ENCODE measurements at places on chromosomes 1 and 21.

DNA sequence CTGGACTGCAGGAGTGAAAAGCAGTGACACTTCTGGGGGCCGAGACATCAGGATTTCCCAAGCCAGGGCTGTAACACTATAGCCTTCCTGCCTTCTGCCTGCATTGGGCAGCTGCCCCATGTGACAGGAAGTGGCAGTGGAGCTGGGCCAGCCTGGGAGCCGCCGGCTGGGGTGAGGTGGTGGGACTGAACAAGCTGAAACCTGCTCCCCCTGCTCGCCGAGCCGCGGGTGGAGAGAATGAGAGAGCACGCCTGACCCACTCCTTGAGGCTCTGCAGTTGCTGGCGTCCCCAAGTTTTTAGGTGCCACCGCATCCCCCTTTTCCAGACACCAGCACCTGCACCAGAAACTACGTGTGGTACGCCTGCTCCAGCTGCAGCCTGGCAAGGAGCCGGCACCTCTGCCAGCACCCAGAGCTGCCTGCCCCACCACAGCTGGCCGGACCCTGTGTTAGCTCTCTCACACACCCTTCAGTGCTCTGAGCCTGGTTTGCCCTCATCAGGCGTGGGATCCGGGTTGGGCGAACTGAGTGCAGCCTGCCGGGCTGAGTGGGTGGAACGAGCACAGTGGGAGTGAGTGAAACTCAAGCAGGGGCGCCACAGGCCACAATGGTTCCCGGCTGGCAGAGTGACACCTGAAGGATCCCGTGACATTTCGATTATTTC lies 119.4 kb downstream of the AKT3 start:
- DNase-seq: no peak

DNA sequence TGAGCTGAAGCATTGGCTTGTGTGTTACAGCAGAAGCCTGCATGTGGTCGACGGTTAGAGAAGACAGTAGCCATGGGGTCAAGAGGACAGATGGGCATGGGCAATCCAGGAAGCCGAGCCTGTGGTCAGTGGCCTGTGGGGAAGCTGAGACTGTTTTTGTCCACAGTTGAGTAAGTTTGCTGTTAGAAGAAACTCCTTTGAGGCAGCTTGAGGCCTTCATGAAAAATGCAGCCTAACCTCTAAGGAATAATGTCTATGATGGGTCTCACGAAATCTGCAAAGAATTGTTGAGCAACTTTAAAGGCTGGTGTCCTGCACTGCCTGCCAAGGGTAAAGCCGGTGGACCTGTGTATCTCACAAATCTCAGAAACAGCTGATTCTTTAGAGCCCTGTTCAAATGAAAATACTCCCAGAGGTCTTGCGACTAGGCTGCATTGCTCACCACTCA lies 322.4 kb downstream of the SETD4 start:
- no peak for DNase-seq

DNA sequence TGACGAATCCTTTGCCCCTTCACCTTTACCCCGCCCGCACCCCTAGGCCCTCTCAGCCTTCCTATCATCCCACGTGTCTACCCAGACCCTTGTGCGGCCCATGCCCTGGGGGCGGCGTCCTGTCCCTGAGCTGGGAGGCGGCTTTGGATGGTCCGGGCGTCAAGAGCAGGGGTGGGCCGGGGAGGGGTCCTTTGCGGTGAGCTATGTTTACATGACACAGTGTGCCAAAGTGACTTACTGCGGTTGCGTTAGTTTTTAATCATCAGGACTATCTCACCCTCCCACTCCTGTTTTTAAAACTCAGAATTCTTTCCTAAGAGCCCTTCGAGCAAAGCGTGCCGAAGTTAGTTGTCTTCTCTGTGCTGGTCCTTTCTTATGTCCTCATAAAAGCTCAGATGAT lies 144.6 kb downstream of the PGBD5 start:
- no peak for DNase-seq

- DNase-seq: no peak
These were observed 3.9 kb upstream of the RBM15 start for GRCh38 chr1:110335265-110335664.

GRCh38 chr1:155207806-155208540 lies at the start of gene THBS3:
Gene THBS3 (minus strand): TSS chr1:155207897. CDS start chr1:155207876, 21 bp downstream.
- DNase-seq: no peak

GRCh38 chr1:228802386-228803220 lies 67.3 kb downstream of the RHOU start:
- no peak for DNase-seq

DNA sequence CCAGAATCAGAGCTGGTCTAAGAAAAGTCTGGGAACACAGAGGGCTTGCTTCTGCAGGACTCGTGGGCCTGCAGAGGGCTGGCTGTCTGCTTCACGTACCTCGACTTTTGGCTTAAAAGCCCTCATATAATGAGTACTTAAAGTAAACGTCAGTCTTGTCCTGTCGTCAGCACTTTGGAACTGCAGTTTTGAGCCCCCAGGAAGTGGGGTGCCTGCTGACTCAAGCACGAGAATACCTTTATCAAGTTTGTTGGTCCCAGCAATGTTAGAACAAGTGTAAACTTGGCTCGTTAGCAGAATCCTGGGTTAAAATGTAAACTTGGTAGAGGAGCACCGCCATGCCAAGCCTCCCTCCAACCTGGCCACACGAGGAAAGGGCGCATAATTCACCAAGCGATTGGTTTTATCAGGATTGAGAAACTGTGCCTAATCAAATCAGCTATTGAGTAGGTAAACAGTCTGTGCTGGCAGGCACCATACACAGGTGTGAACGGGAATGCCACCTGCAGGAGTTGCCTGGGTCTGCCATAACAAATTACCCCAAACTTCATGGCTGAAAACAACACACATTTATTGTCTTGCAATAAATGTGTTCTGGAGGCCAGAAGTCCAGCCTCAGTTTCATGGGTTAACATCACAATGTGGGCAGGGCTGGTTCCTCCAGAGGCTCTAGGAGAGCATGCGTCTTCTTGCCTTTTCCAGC lies 45.0 kb upstream of the FHAD1 start:
- peak; percentile 50 for DNase-seq

Measured in epithelial cell of prostate (primary cell).